Right lung (tissue), 10 donors: ENCODE measurements at places on chromosomes 7 and 10. TPM values are rescaled to one million over a fixed set of nuclear protein-coding genes. Genes with fewer than 3 reads are reported as not detected.
A peak's percentile ranks its signal among the peaks of the same experiment; 100 is the strongest.

The NRCAM gene
- polyA plus RNA-seq = 23.2 TPM

The GATA3 gene
- 2.5 TPM for polyA plus RNA-seq

The CSGALNACT2 gene
- polyA plus RNA-seq = 50.4 TPM

The VWA2 gene
- polyA plus RNA-seq = 23.0 TPM

The LIPM gene
- not detected for polyA plus RNA-seq

The MKI67 gene
- 44.1 TPM for polyA plus RNA-seq

The HNRNPH3 gene
- 432 TPM for polyA plus RNA-seq

The SORBS1 gene
- polyA plus RNA-seq = 29.8 TPM

The SFTPA1 gene
- polyA plus RNA-seq = 125 TPM

The HOXA7 gene
- 5.3 TPM for polyA plus RNA-seq

- DNase-seq = no peak
These were observed 5.5 kb downstream of the ELOVL3 start for GRCh38 chr10:102231357-102232318.

DNA sequence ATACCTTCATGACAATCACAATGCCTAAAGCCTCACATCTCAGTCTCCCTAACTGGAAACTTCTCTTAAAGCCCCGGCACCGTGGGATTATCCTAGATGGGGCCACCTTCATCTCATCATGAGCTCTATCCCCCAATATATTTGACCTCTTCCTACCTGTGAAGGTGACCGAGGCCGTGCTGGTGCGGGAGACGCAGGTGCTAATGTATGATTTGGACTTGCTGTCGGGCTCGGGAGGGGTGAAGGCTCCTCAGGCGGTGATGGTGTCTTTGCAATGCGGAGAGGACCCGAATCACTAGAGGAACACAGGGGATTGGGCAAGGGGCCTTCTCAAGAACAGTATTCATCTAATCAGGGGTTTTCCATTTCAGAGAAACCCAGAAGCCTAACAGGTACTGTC lies 168.4 kb downstream of the AMPH start:
- no peak for DNase-seq

GRCh38 chr7:135661311-135662122 lies 797 bp upstream of the STMP1 start:
- no peak for DNase-seq

DNA sequence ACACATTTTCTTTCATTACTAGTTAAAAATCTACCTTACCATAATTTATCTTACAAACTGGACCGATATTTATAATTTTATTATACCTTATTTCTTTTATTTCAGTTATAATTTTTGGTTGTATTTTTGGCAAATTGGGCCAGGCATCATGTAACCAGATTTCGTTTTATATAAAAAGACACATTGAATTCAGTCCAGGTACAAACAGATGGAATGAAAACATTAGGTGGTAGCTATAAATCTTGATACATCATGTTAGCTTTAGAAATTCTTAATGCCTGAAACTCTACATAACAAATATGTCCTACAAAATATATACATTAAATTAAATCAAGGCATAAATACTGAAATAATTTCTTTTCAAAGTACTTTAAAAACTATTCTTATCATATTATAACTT lies 73.1 kb downstream of the SLC13A1 start:
- DNase-seq = no peak

DNA sequence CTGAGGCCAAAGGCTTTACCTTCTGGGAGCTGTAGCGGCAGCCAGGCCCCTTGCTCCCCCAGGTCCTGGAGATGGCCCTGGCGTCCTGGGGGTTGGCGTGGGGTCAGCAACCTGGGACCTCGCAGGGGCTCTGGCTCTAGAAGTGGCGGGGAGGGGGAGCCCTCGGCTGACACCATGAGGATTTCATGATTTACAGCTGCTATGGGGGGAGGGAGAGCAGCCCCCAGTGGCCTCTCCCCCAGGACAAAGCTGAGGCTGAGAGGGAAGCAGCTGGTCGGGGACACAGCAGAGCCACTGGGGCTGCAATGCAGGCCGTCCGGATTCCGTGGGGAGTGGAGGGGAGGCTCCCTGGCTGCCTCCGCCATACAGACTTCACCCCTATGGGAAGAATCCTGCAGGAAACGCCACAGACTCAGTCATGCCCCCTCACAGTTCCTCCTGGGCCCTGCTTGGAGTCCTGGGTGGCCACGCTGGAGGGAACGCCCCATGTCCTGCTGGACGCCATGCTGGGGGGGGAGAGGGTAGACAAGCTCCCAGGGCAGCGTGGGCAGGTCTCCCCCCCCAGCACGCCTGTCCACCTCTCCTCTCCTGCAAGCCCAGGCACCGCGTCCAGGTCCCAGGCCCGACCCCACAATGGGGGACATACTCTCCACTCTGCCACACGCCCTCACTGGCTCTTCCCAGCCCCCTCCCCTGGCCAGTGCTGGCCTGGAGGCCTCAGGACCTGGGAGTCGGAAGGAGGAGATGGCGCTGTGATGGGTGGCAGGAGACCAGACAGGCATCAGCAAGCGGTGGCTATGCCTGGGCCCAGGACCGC lies 243.6 kb downstream of the ELFN1 start:
- no peak for DNase-seq

GRCh38 chr10:22321924-22322640 lies 1.2 kb downstream of the BMI1 start:
- no peak for DNase-seq

GRCh38 chr7:40572810-40573465 lies 438.1 kb downstream of the SUGCT start:
- DNase-seq = no peak

DNA sequence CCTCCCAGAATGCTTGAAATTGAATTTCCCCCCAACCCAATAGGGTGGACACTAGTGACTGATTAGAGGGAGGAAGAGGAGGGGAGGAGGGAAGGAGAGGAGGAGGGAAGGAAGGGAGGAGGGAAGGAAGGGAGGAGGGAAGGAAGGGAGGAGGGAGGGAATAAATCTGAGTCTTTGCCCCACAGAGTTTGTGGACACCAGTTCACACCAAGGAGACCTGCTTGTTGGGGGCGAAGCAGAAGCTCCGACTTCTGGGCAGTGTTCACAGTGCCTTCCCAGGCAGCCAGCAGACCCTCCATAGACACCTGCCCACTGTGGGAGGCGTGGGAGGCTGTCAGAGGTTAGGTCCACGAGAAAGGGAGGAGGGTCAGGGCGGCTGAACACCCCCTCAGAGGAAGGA lies 44.8 kb downstream of the PRKAG2 start:
- DNase-seq = no peak

DNA sequence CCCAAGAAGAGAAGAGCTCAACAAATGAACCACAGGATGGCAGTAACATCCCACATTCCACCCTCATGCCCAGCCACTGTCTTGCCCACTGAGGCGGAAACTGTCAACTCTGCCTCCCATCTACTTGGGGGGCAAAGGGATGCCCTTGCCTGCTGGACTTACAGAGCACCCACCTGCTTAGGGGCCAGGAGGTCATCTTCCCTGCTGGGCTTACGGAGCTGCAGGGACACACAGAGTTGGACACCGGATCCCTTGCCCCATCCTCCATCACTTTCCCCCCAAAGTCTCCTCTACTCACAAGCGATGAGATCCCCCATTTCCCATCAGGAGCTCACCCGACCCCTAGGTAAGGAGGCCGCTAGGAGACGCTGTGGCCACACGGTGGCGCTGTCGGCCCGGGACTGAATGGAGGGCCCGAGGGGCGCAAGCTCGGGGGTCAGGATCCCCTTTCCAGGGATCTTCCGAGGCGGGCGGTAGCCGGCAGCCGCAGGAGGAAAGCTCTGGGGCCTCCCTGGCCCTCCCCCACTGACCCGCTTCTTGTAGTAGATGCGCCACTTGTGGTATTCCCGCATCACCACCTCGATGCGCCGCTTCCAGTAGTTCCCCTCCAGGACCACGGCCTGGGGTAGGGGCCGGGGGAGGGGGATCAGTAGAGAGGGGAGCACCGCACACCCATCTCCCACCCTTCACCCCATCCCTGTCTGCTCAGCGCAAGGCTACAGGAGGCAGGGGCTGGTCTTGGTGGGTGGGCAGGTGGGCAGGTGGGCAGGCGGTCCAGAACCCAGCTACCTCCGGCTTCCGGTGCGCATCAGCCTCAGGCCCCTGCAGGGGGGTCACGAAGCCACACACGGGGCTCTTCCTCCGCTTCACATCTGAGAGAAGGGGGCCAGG lies 17.3 kb downstream of the MLXIPL start:
- DNase-seq = no peak

DNA sequence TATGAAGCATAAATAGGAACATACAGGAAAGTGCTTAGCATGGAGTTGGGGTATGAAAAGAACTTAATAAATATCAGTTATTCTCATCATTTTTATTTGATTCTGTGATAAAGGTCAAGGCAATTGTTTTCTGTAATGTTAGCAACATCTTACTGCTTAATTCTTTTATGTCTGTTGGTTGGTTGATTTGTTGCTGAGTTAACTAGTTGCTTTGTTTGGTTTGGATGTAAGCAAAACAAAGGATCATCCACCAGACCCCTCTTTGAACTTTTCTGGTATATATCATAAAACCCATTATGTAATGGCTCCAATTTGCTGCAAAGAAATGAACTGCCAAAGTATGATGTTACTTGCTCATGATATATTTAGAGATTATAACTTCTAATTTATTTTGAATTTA lies 44.5 kb downstream of the CH25H start:
- no peak for DNase-seq

DNA sequence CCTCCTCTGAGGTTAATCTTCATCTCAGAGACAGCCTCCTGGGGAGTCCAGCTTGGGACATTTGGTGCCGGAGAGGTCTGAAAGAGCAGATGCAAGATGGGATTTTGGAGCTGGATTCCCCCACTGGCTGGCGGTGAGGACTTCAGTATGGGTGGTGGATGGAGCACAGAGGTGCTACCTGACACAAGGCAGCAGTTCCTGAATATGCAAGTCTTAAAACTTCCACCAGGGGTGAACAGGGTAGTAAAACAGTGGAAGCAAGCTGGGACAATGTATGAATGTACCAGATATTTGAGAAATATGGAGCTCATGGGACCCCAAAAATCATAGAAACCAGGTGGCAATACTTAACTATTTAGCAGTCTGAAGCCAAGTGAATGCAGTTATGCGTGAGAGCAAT lies 4.8 kb upstream of the TAF3 start:
- DNase-seq = no peak

- DNase-seq = no peak
These were observed 64.5 kb upstream of the C10orf90 start for GRCh38 chr10:126734967-126735366.

DNA sequence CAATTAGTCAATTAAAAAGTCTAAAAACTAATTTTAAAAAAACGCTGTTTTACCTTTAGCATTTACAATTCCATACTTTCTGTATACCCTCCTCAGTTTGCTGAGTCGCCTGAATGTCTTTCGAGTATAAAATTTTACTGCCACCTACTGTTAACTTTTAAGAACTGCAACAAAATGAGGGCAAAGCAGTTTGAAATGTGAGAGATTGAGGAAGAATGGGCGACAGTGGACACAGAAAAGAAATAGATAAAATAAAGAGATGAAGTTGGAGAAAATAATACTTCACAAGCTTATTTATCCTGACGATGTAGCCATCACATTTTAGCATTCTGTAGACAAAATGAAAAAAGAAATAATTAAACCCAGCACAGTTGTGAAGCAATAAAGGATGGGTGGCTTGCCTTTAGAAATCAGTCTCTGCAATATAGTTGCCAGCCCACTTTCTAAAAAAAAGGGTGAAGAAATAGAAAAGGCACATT lies 110.8 kb upstream of the PTN start:
- peak; percentile 45 for DNase-seq

GRCh38 chr10:22245567-22245966 lies 27.8 kb upstream of the EBLN1 start:
- DNase-seq = no peak

GRCh38 chr10:96591946-96592345 lies 5.1 kb upstream of the TM9SF3 start:
- no peak for DNase-seq

- no peak for DNase-seq
These were observed 47.9 kb downstream of the SEPTIN7 start for GRCh38 chr7:35848725-35849124.

DNA sequence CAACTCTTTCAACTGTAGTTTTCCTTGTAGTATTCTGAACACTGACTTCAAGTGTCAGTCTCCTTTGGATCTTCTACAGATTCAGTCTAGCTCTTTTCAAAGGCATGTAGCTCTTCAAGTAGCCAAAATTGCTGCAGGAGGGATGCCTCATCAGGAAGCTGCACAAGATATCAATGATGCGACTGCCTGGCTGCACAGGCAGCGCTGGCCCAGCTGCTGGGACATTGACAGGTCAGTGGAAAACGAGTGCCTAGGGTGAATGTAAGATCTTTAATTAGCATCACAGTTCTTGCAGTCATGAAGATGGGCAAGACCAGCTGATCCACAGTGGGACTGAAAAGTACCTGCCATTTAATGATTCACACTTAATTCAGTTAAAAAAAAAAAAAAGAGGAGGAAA lies 167.6 kb downstream of the ANK3 start:
- DNase-seq = no peak
